ENCODE measurements at places on chromosomes 4 and X.

- H3K27ac ChIP-seq = no peak overlapping the region
- peaks cover 8% of the 10 kb centered on the region for H3K4me1 ChIP-seq
- H3K27me3 ChIP-seq = no peaks in the 10 kb centered on the region
- H3K4me3 ChIP-seq = no peak overlapping the region
- H3K36me3 ChIP-seq = no peaks in the 10 kb centered on the region
- no peak for DNase-seq
These were observed 20.3 kb downstream of the RUFY3 start for GRCh38 chr4:70741867-70742658.

DNA sequence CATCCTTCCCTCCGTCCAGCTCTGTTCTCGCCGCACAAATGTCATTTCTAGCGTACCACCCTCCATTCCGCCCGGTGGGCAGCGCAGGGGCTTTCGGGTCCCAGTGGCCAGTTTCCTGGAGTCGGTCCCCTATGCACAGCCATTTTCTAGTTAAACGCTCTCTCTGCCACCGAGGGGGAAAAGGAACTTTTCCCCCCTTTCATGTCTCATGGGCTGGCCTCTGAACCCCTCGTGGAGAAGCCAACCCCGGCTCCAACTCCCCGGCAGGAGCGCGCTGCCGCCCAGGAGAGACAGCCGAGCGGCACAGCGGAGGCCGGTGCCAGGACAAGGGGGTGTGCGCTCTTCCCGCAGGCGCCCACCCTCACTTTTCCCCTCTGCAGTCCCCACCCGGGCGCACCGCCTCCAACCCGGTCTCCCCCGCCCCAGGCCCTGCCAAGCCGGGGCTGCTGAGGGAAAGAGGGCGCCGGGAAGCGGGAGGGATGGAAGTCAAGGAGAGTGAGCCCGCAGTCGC lies 662 bp downstream of the APBB2 start:
- no peak for DNase-seq
- H3K27ac ChIP-seq = peak overlapping the region; percentile 93
- H3K4me1 ChIP-seq = no peaks in the 10 kb centered on the region
- H3K27me3 ChIP-seq = no peaks in the 10 kb centered on the region

DNA sequence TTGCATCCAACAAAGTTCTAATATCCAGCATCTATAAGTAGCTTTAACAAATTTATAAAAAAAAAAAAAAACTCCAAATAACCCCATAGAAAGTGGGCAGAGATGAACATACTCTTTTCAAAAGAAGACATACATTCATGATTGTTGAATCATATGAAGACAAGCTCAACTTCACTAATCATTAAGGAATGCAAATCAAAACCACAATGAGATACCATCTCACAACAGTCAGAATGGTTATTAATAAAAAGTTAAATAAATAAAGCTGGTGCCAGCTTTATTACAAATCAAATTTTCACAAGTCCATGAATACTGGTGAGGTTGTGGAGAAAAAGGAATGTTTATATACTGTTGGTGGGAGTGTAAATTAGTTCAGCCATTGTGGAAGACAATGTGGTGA lies 592.0 kb downstream of the IQCM start:
- DNase-seq = no peak
- no peaks in the 10 kb centered on the region for H3K36me3 ChIP-seq
- H3K4me1 ChIP-seq = no peaks in the 10 kb centered on the region
- no peaks in the 10 kb centered on the region for H3K27me3 ChIP-seq
- H3K27ac ChIP-seq = no peak overlapping the region

GRCh38 chrX:8849458-8849857 lies 48.3 kb upstream of the FAM9A start:
- DNase-seq = no peak
- no peaks in the 10 kb centered on the region for H3K4me1 ChIP-seq
- H3K36me3 ChIP-seq = no peaks in the 10 kb centered on the region
- H3K27ac ChIP-seq = no peak overlapping the region
- H3K4me3 ChIP-seq = no peak overlapping the region
- H3K27me3 ChIP-seq = no peaks in the 10 kb centered on the region

DNA sequence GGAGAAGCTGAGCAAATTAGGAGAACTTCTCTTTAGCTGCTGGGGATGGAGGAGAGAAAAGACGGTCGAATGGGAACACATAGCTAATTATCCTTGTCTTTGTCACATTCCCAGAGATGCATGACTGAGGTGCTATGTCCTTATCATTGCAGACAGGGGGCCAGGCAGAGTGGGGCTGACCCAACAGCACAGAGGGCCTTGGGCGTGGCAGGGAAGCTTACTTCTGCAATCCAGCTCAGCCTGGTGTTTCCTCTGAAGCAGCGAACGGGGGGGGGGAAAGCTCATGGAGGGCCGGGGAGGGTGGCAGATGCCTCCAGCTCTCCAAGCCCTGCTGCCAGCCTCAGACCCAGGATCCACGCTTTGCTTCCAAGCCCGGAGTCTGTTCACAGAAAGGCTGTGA lies 50.8 kb upstream of the HOPX start:
- no peaks in the 10 kb centered on the region for H3K4me1 ChIP-seq
- H3K27ac ChIP-seq = no peak overlapping the region
- no peak overlapping the region for H3K4me3 ChIP-seq
- no peak for DNase-seq

GRCh38 chrX:37844622-37845021 lies 2.7 kb downstream of the DYNLT3 start:
- no peaks in the 10 kb centered on the region for H3K27me3 ChIP-seq
- no peaks in the 10 kb centered on the region for H3K36me3 ChIP-seq
- no peaks in the 10 kb centered on the region for H3K4me1 ChIP-seq
- DNase-seq = no peak

- H3K27ac ChIP-seq = no peak overlapping the region
- no peak for DNase-seq
These were observed 309.2 kb downstream of the EVC2 start for GRCh38 chr4:5399124-5399523.

DNA sequence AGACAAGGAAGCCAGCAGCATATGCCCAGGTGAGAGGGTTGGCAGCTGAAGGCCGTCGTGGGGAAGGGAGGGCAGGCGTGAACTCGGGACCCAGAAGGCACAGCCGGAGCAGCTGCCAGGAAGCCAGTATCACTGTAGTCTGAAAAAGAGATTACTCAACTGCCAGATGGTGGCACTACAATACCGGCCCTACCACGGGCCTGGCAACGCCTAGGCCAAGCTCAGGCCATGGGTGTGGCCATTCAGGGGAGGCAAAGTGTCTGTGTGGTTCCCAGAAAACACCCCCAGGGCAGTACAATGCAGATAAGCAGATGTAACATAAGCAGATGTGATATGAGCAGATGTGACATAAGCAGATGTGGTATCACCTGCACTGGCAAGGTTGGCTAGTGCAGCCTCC lies 236.0 kb downstream of the AFAP1 start:
- no peaks in the 10 kb centered on the region for H3K27me3 ChIP-seq
- H3K4me3 ChIP-seq = no peak overlapping the region
- no peak for DNase-seq
- peaks cover 1% of the 10 kb centered on the region for H3K4me1 ChIP-seq
- H3K27ac ChIP-seq = no peak overlapping the region
- H3K36me3 ChIP-seq = no peaks in the 10 kb centered on the region

GRCh38 chrX:125132274-125132673 lies 187.4 kb upstream of the TEX13C start:
- no peaks in the 10 kb centered on the region for H3K4me1 ChIP-seq
- H3K4me3 ChIP-seq = no peak overlapping the region
- no peak for DNase-seq
- no peak overlapping the region for H3K27ac ChIP-seq

GRCh38 chrX:1072637-1073377 lies 139.6 kb downstream of the CRLF2 start:
- no peaks in the 10 kb centered on the region for H3K4me1 ChIP-seq
- H3K27ac ChIP-seq = no peak overlapping the region
- no peaks in the 10 kb centered on the region for H3K36me3 ChIP-seq
- DNase-seq = no peak
- peaks cover 5% of the 10 kb centered on the region for H3K27me3 ChIP-seq
- no peak overlapping the region for H3K4me3 ChIP-seq

- no peaks in the 10 kb centered on the region for H3K4me1 ChIP-seq
- DNase-seq = no peak
- no peaks in the 10 kb centered on the region for H3K36me3 ChIP-seq
- no peaks in the 10 kb centered on the region for H3K27me3 ChIP-seq
- no peak overlapping the region for H3K27ac ChIP-seq
These were observed 17.9 kb downstream of the BCLAF3 start for GRCh38 chrX:19972984-19973383.

DNA sequence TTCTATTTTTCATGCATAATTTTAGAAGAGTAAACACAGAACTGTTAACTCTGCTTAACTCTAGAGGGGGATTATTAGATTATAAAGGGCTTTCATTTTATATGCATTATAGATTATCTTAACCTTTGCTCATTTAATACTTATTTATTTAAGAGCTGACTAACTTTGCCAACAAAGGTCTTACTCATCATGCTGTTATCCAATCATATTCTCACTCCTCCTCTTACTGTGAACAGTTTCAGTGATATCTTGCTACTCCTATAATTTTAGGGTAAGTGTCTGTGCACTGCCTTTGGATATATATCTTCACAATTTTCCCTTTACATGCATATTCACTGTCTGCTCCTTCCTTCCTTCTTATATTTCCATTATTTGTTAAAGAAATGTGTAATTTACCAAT lies 1814.9 kb downstream of the STIM2 start:
- no peak overlapping the region for H3K4me3 ChIP-seq
- no peaks in the 10 kb centered on the region for H3K27me3 ChIP-seq
- H3K27ac ChIP-seq = no peak overlapping the region
- no peak for DNase-seq
- no peaks in the 10 kb centered on the region for H3K36me3 ChIP-seq

DNA sequence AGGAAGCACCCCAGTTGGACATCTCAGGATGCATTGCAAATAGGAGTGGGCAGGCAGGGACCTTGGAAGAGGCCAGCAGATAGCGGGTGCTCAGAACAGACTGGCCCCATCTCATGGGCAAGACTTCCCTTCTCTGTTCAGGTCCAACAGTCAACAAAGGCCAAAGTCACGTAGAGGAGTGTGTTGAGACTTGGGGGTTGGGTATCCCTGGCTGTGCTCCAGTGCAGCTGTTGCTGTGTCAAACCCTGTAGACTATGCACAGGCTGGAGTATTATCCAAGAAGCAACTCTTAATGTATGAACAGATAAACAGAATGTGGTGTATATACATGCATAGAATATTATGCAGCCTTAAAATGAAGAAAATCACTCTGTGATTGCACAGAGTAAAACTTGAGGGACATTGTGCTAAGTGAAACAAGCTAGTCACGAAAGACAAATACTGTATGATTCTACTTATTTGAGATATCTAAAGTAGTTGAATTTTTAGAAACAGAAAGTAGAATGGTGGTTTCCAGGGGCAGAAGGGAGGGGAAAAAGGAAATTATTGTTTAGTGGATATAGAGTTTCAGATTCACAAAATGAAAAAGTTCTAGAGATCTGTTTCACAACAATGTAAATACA lies 192.1 kb upstream of the LCORL start:
- no peaks in the 10 kb centered on the region for H3K4me1 ChIP-seq
- no peak overlapping the region for H3K4me3 ChIP-seq
- no peaks in the 10 kb centered on the region for H3K27me3 ChIP-seq
- DNase-seq = no peak
- no peak overlapping the region for H3K27ac ChIP-seq

- no peak overlapping the region for H3K27ac ChIP-seq
- no peak for DNase-seq
- H3K4me3 ChIP-seq = no peak overlapping the region
- H3K27me3 ChIP-seq = no peaks in the 10 kb centered on the region
- H3K4me1 ChIP-seq = no peaks in the 10 kb centered on the region
These were observed 376.8 kb upstream of the FGF16 start for GRCh38 chrX:77070202-77070918.

DNA sequence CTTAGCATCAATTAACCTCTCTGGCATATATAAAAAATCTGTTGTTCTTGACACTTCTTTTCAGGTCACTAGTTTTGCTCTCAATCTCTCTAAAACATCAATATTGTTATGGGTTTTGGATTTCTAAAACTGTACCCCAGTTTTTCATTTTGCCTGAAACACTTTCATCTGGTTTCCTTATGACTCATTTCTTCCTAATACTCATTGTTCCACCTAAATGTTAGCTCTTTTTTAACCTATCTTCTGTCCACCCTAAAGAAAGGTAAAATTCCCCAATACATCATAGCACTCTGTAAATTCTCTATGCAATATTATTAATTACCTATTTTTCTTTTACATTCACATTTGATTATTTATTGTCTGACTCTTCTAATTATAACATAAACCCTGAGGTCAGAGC lies 575.5 kb upstream of the NDST4 start:
- no peak overlapping the region for H3K4me3 ChIP-seq
- DNase-seq = no peak
- no peak overlapping the region for H3K27ac ChIP-seq
- H3K4me1 ChIP-seq = no peaks in the 10 kb centered on the region

- DNase-seq = no peak
- no peak overlapping the region for H3K4me3 ChIP-seq
- H3K27me3 ChIP-seq = no peaks in the 10 kb centered on the region
These were observed 41.4 kb upstream of the SPIN2A start for GRCh38 chrX:57178605-57179004.

DNA sequence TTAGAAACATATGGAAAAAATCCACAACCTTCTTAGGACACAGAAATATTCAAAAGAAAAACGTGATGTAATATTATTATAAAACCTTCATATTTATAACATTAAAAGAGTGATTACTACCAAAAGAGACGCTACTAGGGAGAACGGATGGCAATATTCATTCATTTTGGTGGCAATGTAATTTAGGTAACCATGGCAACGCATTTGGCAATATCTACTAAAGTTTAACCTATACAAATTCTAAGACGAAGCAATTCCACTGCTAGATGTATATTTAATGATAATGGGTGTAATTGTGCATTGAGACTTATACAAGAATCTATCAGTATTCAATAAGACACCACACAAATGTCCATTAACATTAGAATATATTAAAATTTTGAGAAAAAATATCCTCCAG lies 709.4 kb downstream of the ARAP2 start:
- H3K27ac ChIP-seq = no peak overlapping the region
- H3K4me3 ChIP-seq = no peak overlapping the region
- no peak for DNase-seq

- no peaks in the 10 kb centered on the region for H3K4me1 ChIP-seq
- no peak for DNase-seq
- no peaks in the 10 kb centered on the region for H3K36me3 ChIP-seq
- H3K27ac ChIP-seq = no peak overlapping the region
These were observed 17.7 kb downstream of the FAM53A start for GRCh38 chr4:1666391-1666790.

All from breast epithelium (tissue), 4 donors.